Stimulated activated CD8-positive, alpha-beta memory T cell treated with anti-CD3 and anti-CD28 coated beads, Interleukin-15, amount 100 ng/mL, for 24 hours (primary cell): ENCODE measurements at places on chromosomes 11 and 22.

GRCh38 chr11:112355726-112356125 is 95.1 kb upstream of the PLET1 start:
- no peak for DNase-seq

GRCh38 chr11:115606498-115607220 is 102.4 kb upstream of the CADM1 start:
- no peak for DNase-seq

DNA sequence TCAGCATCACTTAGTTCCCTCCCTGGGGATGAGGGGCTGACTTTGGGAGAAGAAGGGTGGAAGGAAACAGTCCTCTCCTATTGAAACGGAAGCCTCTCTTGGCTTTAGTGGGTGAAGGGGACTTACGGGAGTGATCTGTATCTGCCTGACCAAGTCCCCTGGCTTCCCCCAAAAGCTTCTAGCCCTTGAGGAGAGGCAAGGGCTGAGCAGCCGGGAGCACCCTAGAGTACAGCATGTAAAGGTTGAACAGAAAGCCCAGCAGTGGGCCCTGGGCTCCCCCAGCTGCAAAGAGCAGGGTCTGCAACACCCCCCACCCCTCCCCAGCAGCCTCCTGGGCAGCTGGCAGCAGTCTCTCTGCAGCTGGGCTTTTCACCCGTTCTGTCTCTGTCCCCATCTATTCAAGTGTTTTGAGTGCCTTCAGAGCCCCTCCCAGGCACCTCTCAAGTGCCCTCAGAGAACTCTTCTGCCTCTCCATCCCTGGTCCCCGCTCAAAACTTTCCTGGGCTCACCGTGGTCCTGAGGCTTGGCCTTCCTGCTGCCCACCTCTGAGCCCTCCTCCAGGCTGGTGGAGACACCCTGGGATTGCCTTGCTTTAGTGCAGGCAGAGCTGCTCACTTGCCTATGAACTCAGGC is 2.7 kb downstream of the CAPN5 start:
- DNase-seq, result no peak

GRCh38 chr11:62909107-62909894 is 11.9 kb downstream of the CHRM1 start:
- DNase-seq, result no peak

GRCh38 chr11:1714908-1715885 is 18.2 kb downstream of the KRTAP5-6 start:
- no peak for DNase-seq
